ENCODE measurements at places on chromosomes 12 and 14.
A peak's percentile ranks its signal among the peaks of the same experiment; 100 is the strongest.

- DNase-seq: no peak
Observed at GRCh38 chr12:71250166-71250565, 92.4 kb upstream of the TSPAN8 start.

DNA sequence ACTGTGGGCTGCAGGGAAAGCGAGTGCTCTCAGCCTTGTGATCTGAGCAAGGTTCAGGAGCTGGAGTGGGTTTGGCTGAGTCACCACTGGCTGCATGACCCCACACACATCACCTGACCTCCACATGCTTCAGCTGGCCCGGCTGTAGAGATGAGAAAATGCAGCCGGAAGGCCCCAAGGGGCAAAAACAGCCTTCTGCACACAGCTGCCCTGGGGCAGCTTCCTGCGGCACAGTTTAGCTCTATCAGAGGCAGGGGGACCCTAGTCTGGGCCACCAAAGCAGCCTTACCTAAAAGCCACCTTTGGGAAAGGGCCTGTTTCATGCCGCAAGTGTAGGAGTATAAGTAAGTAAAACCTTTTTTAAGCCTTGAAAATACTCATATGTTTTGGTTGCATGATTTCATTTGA is 123.3 kb downstream of the SSPN start:
- DNase-seq: peak; percentile 59

DNA sequence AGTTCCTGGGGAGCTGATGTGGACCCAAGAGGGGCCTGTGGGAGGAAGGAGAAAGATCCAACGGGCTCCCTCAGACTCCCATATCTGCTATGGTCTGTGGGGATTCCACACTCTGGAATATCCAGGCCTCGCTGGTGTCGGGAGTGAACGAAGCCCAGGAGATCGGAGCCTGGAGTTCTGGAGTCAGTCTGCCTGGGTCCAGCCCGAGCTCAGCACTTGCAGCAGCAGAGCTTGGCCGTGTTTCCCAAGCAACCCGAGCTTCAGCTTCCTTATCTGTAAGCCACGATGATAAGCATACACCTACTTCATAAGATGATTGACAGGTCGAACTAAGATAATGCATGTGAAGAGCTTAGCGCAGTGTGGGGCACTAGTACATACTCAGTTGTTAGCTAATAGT is 10.1 kb downstream of the LTBP2 start:
- DNase-seq: no peak

DNA sequence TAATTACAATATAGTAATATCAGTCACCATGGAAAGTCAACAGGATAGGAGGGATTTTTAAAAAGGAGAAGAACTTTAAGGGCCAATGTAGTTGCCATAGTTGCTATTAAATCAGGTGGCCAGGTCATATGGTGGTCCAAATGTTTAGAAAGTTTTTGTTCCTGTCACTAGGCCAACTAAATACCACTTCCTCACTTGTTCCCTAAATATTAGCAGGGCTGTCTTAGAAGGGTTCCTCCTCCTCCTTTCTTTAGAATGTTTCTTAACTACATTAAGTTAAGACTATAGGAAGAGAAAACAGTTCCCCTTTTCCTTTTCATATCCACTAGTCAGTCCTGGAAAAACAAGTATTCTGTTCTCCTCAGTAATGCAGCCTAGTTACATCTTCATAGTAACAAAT is 50.3 kb downstream of the MON2 start:
- DNase-seq: no peak

- DNase-seq: no peak
Observed at GRCh38 chr12:108063192-108063591, 65.9 kb upstream of the WSCD2 start.

DNA sequence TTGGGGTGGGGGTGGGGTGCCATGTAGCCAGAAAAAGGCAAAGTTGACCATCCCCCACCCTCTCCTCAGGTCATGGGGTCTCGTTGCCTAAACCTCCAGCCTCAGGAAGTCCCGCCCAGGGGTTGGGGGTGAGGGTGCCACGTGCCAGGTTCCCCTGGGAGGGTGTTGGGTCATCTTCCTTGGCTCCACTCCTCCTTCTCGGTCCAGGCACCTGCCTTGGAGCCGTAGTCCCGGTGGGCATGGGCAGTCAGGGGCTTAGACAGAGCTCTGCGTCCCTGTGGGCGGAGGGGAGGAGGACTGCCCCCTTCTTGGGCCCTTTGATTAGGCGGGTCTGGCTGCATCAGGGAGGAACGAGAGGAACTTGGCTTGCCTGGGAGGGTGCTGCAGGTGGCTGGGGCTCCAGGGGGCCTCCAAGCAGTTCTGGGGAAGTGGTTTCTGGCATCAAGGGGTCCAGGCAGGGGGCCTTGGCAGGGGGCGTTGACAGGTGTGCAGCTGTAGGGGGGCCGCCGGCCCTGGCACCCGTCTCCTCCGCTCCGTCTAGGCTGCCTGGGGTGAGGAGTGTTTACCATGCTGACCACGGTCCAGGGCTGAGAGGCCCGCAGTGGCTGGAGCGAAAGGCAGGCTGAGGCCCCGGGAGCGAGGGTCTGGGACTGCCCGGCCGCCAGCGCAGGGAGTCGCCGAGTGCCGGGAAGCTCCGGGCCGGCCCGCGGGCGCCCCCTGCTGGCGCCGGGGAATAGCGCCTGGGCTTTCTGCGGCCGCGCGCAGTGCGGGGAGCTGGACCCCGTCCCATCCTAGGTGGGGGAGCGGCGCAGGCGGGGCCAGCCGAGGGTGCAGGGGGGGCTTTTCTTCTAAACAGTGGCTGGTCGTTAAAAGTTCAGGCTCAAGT is 7.9 kb downstream of the SETD1B start:
- no peak for DNase-seq

- no peak for DNase-seq
Observed at GRCh38 chr12:5758347-5758746, 186.7 kb downstream of the ANO2 start.

DNA sequence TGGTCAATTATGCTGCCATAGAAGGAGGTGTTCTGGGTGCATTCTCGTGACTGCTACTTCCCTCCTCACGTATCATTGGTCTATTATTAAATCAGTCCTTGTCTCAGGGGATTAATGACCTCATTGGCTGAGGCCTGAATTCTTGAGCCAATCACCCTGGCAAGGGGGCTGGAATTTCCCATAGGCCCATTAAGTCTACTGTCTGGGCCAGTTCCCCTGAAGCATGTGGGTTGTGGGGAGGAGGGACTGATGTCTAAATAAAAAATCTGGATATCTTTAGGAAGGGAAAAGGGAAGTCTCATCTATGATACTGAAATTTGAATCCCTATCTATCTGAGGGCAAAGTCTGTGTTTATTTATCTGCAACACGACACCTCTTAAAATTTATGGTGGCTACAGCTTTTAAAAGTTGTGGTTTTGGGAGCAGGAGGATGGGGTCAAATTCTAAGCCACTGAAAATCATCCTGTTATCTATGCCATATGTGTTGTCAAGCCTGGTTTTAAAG is 71.9 kb downstream of the DYRK2 start:
- DNase-seq: no peak

DNA sequence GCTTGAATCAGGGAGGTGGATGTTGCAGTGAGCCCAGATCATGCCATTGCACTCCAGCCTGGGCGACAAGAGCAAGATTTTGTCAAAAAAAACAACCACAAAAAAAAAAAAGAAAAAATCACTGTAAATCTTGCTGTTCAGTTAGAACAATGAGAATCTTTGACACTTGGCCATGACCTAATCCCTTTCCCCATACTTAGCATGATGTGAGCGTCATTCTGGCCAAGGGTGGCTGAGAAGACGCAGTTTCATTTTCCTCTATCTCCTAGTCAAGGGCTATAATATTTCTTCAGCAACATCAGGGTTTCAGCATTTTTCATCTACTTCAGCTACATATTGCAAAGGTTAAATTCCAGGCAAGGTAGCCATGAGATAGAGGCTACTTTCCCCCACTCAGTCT is 599.4 kb upstream of the MDGA2 start:
- no peak for DNase-seq

- no peak for DNase-seq
Observed at GRCh38 chr12:45587877-45588533, 141.5 kb upstream of the ARID2 start.

- DNase-seq: no peak
Observed at GRCh38 chr12:116361414-116362223, 84.1 kb upstream of the MED13L start.

GRCh38 chr14:74147571-74147970 is 62.8 kb downstream of the LIN52 start:
- no peak for DNase-seq

GRCh38 chr14:51219473-51220448 is 20.3 kb upstream of the TMX1 start:
- DNase-seq: no peak

DNA sequence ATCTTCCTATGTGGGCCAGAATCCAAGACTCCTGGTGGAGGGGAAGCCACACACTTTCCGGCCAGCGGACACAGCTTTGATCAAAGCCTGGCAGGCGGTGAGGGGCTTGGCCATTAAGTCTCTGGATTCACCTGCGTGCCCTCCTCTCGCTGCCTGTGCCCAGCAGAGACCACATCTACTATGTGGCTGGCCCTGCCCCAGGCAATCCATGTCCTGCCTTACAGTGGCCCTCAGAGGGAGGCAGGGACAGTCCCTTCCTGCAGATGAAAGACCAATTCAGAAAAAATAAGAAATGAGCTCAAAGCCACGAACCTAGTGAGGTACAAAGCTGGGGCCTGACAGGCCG is 82.7 kb upstream of the GPR68 start:
- DNase-seq: no peak

DNA sequence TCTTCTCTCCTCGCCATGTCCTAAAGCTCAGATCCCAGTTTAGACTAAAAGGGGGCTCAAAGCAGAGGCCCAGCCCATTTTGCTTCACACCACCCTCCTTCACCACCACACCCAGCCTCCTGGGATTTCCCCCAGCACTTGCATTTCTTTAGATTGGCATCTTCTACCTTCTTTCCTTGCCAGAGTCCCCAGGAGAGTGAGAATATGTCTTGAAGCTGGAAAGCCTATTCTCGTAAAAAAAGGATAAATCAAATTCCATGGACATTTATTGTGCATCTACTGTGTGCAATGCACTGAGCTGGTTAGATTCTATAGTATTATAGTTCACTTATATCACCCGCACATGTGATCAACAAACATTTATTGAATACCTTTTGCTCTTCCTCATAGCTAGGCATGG is 10.2 kb downstream of the FBXW8 start:
- no peak for DNase-seq

DNA sequence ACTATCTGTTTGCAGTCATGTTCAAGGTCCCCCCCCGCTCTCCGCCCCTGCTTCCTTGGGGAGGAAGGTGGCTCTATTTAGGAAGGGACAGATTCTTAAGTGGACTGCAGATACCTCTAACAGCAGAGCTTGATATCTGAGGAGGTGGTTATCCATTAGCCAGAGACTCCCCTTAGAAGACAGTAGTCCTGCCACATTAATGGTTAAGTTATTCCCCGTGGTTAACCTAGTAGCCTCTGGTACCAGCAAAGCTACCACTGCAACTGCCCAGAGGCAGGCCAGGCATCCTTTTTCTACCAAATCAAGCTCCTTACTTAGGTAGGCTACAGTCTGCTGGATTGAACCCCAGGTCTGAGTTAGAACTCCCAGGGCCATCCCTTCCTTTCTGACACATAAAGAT is 162.1 kb upstream of the AVPR1A start:
- no peak for DNase-seq

GRCh38 chr14:76050797-76051392 is 65.3 kb downstream of the IFT43 start:
- no peak for DNase-seq

GRCh38 chr14:69284170-69284569 is 24.2 kb downstream of the GALNT16 start:
- DNase-seq: no peak

- DNase-seq: no peak
Observed at GRCh38 chr12:103879048-103879692, 38.1 kb upstream of the NT5DC3 start.

DNA sequence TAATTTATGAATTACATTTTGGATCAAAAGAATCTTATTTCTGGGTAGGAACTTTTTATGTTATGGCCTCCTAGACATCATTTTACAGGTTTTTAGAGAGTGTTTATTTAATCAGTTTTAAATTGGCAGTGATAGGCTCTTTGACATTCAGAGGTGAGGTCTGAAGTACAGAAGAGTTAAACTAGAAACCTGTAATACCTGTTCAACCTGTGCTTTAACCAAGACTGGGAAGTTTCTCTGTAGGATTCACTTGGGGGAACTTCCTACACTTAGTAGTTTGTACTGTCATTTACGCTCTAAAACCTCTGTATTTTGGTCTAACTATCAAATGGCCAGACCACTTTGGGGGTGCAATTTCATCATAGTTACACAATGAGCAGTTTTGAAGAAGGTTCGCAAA is 35.9 kb downstream of the PLEKHA5 start:
- no peak for DNase-seq

GRCh38 chr12:81644503-81644902 is 114.6 kb downstream of the PPFIA2 start:
- DNase-seq: no peak

DNA sequence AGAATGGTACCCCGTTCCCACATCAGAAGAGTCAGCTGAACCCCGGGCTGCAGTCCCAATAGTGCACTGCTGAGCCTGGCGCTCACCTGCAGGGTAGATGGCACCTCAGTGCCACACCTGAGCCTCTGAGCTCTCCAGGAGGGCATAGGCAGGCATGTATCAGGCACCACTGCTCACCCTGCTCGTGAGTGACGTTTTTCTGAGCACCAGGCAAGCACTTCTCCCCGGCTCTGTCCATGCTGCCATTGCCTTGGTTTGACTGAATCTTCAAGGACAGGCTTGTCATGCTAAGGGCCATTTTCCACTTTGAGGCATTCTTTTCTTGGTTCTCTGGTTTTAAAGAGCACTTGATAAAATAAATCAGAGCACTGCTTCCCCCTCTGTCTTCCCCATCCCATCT is 161.6 kb upstream of the PRMT8 start:
- no peak for DNase-seq

DNA sequence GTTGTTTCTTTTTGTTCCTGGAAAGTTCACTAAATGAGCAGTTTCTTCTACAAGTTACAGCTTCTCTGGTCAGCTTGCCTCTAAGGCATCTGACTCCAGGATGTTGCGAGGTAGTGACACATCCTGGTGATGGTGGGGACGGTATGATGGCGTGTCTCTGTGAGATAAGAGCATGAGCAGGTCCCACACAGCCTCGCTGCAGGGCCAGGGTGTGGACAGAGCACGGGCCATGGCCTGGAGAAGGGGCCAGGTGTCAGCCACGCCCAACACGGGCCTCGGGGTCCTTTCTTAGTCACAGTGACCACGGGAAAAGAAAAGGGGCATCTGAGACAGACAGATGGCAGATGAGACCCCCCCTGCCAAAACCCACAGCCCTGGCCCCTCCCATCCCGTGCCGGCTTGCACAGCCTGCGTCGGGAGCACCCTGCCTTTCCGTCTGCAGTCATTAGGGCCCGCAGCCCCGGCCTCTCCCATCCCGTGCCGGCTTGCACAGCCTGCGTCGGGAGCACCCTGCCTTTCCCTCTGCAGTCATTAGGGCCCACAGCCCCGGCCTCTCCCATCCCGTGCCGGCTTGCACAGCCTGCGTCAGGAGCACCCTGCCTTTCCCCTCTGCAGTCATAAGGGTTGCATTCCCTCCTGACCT is 79.3 kb upstream of the DYNC1H1 start:
- no peak for DNase-seq

- no peak for DNase-seq
Observed at GRCh38 chr14:100290607-100291304, 15.5 kb downstream of the SLC25A29 start.
